SJSA1 (cell line): ENCODE measurements at places on chromosomes 13 and 19. TPM values are rescaled to one million over a fixed set of nuclear protein-coding genes. Genes with fewer than 3 reads are reported as not detected.
A peak's percentile ranks its signal among the peaks of the same experiment; 100 is the strongest.

Gene REEP6
- 0.92 TPM in 1 of 2 replicates, not detected in the other for total RNA-seq

GRCh38 chr19:53365899-53366493 is 491 bp downstream of the ZNF525 start:
- H3K27ac ChIP-seq = no peak overlapping the region
- DNase-seq = peak; percentile 49
- no peaks in the 10 kb centered on the region for H3K36me3 ChIP-seq

GRCh38 chr13:85405316-85405897 is 393.8 kb downstream of the SLITRK6 start:
- no peaks in the 10 kb centered on the region for H3K27me3 ChIP-seq
- no peaks in the 10 kb centered on the region for H3K4me1 ChIP-seq
- H3K36me3 ChIP-seq = no peaks in the 10 kb centered on the region
- H3K27ac ChIP-seq = no peak overlapping the region
- no peak overlapping the region for H3K4me3 ChIP-seq

Gene PODNL1
- 0.53 TPM in 1 of 2 replicates, not detected in the other for total RNA-seq

DNA sequence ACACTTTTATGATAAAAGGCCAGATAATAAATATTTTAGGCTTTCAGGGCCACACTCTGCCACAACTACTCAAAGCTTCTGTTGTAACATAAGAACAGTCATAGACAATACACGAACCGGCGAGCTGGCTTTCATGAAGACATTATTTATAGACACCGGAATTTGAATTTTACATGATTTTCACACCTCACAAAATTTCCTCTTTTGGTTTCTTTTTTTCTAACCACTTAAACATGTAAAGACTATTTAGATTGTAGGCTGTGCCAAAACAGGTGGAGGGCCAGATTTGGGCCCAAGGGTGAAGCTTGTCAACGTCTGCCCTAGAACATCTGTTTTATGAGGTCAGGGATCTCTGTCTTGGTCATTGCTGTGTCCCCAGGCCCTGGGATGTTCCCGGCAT is 29.7 kb upstream of the FXYD3 start:
- H3K4me1 ChIP-seq = peaks cover 17% of the 10 kb centered on the region
- H3K27me3 ChIP-seq = no peaks in the 10 kb centered on the region
- no peak for DNase-seq
- H3K27ac ChIP-seq = no peak overlapping the region
- no peak overlapping the region for H3K4me3 ChIP-seq

DNA sequence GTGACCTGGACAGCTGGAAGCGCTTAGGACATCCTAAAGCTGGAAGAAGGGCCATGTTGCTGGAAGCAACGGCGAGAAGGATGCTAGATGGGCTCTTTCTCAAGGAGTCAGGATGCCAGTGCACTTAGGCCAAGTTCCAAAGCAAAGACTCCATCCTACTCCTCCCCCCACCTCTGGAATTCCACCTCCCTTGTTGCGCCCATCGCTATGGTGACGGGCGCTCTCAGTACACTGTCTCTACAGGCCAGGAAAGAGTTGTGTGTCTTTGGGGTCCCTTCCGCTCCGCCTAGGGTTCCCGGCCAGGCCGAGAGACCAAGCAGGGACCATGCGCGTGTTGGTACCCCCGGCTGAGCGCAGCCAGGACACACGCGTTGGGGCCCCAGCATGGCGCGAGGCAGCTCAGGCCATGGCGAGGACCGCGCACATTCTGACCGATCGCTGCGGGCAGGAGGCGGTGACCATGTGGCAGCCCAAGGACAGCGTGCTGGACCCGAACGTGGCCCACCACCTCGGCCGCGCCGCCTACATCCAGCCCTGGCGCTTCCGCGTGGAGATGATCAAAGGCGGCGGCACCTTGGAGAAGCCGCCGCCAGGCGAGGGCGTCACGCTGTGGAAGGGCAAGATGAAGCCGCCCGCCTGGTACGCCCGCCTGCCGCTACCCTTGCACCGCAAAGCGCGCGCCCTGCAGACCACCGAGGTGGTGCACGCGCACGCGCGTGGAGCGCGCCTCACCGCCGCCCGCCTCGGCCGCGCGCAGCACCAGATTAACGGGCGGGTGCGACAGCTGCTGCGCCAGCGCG is 31.0 kb upstream of the SLC1A6 start:
- H3K27me3 ChIP-seq = peaks cover 10% of the 10 kb centered on the region
- H3K27ac ChIP-seq = no peak overlapping the region
- H3K4me1 ChIP-seq = no peaks in the 10 kb centered on the region
- no peak for DNase-seq
- no peak overlapping the region for H3K4me3 ChIP-seq

- no peak overlapping the region for H3K27ac ChIP-seq
- no peaks in the 10 kb centered on the region for H3K27me3 ChIP-seq
- no peaks in the 10 kb centered on the region for H3K4me1 ChIP-seq
These were observed 17.9 kb upstream of the LILRB1 start for GRCh38 chr19:54612428-54612827.

DNA sequence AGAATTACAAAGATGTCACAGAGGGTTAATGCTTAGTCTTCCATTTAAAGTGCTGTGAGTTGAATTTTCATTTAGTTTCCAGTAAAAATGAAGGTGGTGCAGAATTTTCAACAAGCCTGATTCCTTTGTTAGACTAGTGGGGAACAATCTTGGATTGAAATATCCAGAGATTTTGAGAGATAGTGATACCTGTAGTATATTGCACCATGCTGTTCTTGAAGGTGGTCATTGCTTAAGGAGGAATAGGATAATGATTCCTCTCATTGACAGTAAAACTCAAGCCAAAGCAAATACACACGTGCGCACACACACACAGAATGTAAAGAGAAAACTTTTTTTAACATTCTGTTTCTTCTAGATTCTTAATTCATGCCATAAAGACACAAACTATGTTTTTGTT is 5.3 kb downstream of the PCDH17 start:
- H3K4me1 ChIP-seq = no peaks in the 10 kb centered on the region
- no peak overlapping the region for H3K27ac ChIP-seq
- no peaks in the 10 kb centered on the region for H3K36me3 ChIP-seq
- H3K27me3 ChIP-seq = peaks cover under 1% of the 10 kb centered on the region; the same call in 1 of the 2 replicates
- DNase-seq = no peak

DNA sequence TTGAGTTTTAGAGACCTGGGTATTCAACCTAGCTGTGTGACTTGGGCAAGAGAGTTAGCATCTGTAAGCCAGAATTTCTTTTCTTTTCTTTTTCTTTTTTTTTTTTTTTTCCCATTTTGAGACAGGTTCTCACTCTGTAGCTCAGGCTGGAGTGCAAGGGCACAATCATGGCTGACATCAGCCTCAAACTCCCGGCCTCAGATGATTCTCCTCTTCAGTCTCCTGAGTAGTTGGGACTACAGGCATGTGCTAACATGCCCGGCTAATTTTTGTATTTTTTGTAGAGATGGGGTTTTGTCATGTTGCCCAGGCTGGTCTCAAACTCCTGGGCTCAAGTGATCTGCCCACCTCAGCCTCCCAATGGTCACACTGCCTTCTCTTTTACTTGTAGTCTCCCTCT is 33.0 kb downstream of the ZMYM2 start:
- H3K27me3 ChIP-seq = no peaks in the 10 kb centered on the region
- no peak overlapping the region for H3K4me3 ChIP-seq
- H3K27ac ChIP-seq = no peak overlapping the region
- no peak for DNase-seq
- H3K4me1 ChIP-seq = no peaks in the 10 kb centered on the region
